ENCODE measurements at places on chromosomes 2 and 18. TPM values are rescaled to one million over a fixed set of nuclear protein-coding genes. Genes with fewer than 3 reads are reported as not detected.

- peak; percentile 84 for DNase-seq
Observed at GRCh38 chr2:171712051-171712450, 24.8 kb downstream of the DYNC1I2 start.

DNA sequence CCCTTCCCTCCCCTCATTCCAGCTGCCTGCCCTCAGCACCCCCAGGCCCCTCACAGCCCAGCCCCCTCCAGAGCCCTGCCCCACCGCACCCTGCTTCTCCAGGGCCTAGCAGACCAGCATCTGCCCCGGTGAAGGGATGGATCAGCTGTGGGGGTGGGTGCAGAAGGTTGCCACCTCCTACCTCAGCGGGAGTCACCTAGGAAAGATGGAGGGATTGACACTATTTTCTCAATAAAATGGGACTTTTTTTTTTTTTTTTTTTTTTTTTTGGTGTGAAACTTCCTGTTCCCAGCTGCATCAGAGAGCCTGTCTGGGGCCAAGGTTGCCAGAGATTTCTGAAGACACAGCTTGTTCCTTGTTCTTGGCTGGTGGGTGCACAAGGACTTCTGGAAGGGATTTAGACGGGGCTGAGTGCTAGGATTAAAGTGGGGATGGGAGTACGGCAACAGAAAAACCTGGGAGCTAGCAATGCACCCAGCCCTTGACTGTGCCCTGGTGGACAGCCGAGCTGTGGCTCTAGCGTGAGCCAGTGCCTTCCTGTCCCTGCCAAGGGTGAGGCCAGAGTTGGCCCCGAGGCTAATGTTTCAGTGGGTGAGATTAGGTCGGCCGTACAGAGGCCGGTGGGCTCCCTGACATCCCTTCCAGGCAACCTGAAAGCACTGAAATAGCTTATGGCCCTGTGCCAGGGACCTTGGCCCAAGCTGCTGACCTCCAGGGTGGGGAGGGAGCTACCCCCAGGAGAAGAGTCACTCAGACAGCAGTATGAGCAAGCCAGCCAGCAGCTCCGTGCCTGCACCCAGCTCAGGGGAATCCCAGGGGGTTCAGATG lies 4.6 kb downstream of the B3GNT7 start:
- DNase-seq: no peak

DNA sequence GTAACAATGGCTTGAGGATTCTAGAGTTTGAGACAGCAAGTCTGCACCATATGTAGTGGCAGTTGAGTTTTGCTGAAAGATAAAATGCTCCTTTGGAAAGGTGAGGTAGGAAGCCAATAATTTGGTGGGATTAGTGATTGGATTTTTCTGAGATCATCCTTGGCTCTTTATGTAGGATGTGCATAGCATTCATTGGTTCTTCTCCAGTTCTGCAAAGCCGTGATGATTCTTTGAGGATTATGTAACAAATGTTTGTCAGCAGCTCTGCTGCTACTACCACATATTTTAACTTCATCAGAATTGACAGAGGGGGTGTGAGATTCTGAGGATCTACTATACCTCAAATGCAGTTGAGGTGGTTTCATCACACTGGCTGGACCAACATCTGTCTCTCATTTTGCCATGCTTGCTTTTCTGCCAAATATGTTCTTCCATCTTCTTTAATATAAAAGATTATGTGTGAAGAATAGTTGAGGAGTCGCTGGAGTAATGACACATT lies 188.9 kb upstream of the RASGRP3 start:
- no peak for DNase-seq

METTL21A gene
- 17.4 TPM for total RNA-seq

DNA sequence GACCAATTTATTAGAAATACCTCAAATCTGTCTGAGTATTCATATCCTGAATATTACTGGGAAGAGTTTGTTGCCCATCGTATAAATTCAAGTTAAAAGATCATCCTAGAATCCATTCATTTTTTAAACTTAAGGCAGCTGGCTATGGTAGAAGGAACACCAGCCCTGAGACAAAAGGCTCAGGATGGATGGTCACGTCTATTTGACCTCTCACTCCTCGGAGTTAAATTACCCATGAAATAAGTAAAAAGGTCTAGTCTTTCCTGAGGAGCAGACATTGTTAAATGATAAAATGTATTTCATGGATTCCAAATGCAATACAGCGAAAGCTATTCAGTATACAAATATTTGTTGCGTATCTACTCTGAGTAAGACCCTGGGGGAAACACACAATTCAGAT lies 826.0 kb upstream of the LRATD1 start:
- DNase-seq: no peak

- DNase-seq: no peak
Observed at GRCh38 chr2:138255670-138256069, 245.9 kb upstream of the SPOPL start.

LCLAT1 gene
- total RNA-seq: 12.8 TPM

DNA sequence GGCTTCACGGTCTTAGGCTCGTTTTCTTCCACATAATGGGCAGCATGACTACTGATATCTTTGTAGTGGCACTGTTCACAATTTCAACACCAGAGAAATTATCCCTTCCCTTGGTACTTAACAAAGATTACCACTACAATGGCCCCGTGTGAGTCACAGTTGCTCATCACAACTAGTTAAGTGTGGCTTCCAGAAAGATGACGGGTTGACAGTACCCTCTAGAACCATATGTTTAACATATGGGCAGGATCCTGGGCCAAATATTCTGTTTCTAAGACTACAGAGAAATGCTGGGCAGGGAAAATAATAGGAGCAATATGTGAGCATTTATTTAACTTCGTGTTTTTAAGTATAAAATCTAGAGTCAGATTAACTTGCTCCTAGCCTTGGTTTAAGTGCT lies 780.1 kb upstream of the LINC00305 start:
- no peak for DNase-seq

DNA sequence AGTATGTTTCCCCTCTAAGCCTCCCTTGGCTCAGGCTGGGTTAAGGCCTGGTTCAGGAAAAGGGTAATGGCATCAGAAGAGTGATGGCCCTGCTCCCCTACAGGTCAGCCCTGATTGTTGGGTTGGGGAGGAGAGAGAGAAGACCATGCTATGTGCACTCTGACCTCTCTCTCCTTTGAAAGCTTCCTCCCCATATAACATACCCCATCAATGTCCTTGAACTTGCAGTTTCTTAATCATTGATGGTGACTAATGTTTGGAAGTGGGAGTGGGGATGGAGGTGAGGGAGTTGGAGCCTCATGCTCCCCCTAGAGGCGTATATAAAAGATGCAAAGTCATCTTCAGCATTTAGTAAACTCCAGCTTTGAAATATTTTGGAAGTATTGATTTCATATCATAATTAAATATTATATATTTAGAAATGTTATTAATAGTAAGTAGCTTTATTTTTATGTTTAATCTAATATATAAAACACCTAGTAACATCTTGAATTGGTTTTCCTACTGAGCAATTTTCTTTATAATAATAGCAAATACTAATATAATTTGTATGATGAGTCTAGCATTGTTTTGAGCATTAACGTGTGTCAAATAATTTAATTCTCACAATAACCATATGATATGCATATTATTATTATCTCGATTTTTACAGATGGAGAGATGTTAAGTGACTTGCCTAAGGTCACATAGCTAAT lies 8.8 kb downstream of the PLCL1 start:
- DNase-seq: no peak

- DNase-seq: peak; percentile 38
Observed at GRCh38 chr2:72142570-72143440, 4.9 kb downstream of the CYP26B1 start.

DNA sequence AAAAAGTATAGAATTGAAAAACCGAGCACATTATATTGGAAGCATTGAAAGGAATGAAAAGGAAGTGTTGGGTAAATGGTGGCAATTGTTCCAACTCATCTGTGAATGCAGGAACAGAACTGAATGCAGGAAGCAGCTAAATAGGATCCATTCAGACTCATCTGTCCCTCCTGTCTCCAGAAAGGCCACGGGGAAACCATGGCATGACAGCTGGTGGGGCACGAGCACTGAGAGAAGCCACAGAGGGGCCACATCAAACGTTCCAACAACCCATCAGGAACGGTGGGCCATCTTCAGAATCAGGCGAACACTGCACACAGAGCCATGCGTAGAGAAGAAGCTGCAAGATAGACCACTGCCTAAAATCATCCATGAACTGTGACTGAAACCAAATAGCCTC lies 138.5 kb upstream of the SLC35G4 start:
- DNase-seq: no peak

GRCh38 chr18:2049986-2050385 lies 521.3 kb downstream of the METTL4 start:
- DNase-seq: no peak

DOK6 gene
- total RNA-seq: 2.3 TPM

TANC1 gene
- total RNA-seq: 49.7 TPM

GRCh38 chr2:158828378-158829164 lies 33.5 kb downstream of the DAPL1 start:
- no peak for DNase-seq

DNA sequence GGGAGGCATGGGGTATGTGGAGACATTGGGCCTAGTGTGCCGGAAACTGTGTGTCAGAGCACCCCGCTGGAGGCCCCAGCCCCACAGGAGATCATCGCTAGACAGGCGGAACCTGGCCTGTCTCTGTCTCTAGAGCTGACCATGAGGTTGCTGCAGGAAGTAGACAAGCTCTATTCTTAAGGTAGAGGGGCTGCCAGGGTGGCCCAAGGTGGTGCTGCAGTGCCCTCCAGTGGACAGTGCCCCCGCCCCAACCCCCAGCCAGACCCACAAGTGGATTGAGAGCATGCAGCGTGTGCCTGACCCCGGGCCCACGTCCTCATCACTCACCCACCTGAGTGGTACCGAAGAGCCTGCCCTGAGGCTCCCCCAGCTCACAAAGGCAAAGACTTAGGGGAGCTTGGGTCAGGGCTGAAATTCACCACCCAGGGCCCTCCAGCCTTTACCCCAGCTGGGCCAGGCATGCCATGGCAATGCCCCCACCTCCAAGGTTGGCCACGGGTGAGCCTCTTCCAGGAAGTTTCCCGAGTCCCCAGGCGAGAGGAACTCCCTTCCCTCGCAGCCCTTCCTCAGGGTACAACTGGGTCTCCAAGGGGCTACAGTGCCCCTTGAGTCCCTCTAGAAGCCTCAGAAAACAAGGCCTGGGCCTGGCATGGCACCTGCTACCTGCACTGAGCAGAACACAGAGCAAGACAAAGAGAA lies 155.0 kb downstream of the TTC32 start:
- no peak for DNase-seq

- DNase-seq: no peak
Observed at GRCh38 chr2:29013057-29013780, 32.1 kb downstream of the TOGARAM2 start.

UGT1A5 gene
- not detected for total RNA-seq

DNA sequence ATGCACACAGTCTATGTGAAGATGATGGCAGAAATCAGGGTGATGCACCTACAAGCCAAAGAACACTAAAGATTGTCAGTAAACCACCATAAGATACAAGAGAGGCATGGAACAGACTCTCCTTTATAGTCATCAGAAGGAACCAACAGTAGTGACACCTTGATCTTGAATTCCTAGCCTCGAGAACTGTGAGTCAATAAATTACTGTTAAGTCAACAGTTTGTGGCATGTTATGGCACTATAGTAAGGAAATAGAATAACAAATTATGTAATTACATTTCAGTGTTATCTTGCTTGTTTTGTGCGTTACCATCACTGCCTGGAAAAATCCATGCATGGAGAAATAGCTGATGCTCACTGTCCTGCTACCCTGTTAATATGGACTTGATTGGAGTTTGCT lies 110.2 kb upstream of the LRP1B start:
- no peak for DNase-seq

GRCh38 chr2:72011370-72011689 lies 136.3 kb downstream of the CYP26B1 start:
- DNase-seq: no peak

GRCh38 chr2:65686928-65687521 lies 254.6 kb upstream of the SPRED2 start:
- no peak for DNase-seq

DNA sequence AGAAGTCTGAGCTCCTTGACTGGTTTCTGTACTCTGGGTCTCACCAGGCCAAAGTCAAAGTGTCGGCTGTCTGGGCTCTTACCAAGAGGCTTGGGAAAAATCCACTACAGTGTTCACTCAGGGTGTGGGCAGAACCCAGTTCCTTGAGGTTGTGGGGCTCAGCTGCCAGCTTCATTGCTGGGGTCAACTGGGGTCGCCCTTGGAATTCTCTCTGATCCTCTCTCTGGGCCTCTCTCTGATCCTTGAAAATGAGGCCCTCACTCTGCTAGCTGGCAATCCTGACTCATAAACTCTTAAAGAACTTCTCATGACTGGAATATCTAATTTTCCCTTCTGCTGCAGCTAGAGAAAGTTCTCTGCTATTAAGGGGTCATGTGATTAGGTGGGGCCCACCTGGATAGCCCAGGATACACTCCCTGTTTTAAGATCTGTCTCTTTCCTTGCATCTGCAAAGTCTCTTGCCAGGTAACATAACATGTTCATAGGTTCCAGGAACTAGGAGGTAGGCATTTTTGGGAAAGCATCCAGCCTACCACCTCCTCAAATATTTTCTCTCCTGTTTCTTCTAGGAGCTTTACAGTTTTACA lies 66.3 kb downstream of the SP110 start:
- DNase-seq: no peak

TRABD2A gene
- total RNA-seq: 0.25 TPM

C1QL2 gene
- total RNA-seq: not detected

EGR4 gene
- not detected for total RNA-seq

SLC25A52 gene
- not detected for total RNA-seq

GRCh38 chr2:55099878-55100820 lies 49.9 kb upstream of the RTN4 start:
- no peak for DNase-seq

ALLC gene
- total RNA-seq: not detected

GRCh38 chr2:222504719-222505118 lies 80.4 kb downstream of the SGPP2 start:
- DNase-seq: no peak

GRCh38 chr2:161139098-161139987 lies 20.9 kb upstream of the TANK start:
- DNase-seq: peak; percentile 72

LIMS4 gene
- total RNA-seq: 20.8 TPM

- no peak for DNase-seq
Observed at GRCh38 chr2:142041996-142042395, 88.8 kb downstream of the LRP1B start.

DNA sequence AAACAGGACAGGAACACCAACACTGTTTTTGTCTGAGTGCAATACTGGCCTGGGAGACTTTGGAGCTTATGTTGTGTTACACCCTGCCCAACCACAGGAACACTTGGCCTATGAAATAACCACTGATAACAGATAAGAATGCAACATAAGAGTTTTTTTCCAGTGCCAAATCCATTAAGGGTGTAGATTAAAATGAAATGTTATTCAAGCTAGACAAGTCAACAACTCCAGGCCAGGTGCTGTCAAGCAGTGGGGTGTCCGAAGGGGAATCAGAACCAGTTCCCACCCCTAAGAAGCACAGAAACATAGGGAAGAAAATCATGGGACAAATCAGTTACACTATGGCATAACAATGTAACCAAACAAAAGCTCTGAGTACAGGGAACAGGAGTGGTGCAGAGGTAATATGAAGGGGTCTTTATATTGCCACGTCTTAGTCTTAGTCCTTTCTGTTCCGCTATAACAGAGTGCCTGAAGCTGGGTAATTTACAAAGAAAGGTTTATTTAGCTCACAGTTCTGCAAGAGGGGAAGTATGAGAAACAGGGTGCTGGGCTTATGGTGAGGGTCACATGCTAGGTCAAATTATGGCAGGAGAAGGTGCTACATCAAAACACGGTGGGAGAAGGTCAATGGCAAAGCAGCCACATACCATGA lies 3.8 kb downstream of the AFG3L2 start:
- DNase-seq: no peak

SLC8A1 gene
- total RNA-seq: 0.13 TPM

Data from dermis microvascular lymphatic vessel endothelial cell (primary cell).